ENCODE measurements at places on chromosomes 3 and 15. TPM values are rescaled to one million over a fixed set of nuclear protein-coding genes. Genes with fewer than 3 reads are reported as not detected.

KY gene
- total RNA-seq, result 5.2 TPM

TP63 gene
- not detected for total RNA-seq

FBXO45 gene
- 5.5 TPM for total RNA-seq

CTXN2 gene
- total RNA-seq, result not detected
